ENCODE measurements at places on chromosomes 1 and 21.

DNA sequence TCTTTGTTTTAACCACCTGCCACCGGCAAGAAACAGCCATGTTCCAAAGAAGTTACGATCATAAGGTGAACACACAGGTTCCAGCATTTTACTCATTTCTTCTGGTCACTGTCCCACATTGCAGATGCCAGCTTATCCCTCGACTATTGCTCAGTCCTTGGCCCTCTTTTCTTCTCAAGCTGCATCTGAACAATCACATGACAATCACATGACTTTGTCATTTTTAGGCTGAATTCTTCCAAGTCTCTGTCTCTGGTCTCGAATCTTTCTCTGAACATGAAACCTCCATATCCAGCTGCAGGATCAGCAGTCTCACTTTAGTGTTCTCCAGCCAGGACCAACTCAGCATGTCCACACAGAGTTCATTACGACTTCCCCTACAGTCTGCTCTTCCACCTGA, 53.8 kb downstream of the UTP25 start:
- DNase-seq = no peak

DNA sequence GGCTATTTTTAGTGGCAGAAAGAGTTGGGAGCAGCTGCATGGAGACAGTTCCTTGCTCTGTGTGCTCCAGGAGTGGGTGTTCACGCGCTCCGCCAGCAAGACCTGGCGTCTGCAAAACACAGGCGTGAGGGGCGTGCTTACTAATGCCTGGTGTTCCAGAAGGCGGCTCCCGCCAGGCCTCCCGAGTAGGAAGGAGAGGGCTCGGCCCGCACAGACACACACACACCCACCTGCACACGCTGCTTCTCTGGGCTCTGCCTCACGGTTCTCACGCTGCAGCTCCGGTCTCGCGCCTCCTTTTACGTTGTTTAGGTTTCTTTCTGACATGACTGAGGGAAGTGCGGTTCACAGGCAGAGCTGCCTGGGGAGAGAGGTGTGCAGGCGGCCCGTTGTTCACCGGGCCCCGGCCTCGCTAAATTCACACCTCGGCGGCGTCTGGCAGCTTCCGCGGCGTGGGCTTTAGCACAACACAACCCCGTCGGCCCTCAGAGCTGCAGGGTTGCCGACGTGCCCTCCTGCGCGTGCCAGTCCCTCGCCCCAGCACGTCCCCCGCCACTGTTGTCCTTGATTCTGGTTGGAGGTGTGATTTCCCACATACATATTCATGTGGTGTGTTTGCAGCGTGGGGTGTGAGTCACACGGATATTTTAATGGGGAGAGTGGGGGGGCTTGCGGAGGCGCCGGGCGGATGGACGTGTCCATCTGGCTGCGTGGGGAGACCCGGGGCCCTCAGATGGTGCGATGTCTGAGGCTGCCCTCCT, 77.0 kb downstream of the SKI start:
- no peak for DNase-seq

- no peak for DNase-seq
Observed at GRCh38 chr1:225850370-225850769, 31.8 kb downstream of the TMEM63A start.

- DNase-seq = no peak
Observed at GRCh38 chr1:183922197-183922596, 115.3 kb downstream of the COLGALT2 start.

DNA sequence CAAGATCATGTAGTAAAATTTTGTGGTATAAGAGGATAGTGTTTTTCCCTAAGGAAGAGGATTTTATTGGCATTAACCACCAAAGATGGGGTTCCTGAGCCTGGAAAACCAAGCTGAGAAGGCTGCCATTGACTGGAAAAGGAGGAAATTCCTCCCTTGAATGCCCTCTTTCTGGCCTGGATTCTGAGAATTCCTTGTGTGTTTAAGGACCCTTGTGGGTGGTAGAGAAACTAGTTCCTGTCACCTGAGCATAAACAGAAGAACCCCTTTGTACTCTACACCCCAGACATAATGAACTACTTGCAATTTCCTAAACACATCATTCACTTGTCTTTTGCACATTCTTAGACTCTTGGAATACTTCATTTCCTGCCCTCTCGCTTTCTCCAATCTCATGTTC, 33.1 kb upstream of the CEP350 start:
- DNase-seq = no peak

- no peak for DNase-seq
Observed at GRCh38 chr1:151847867-151848596, 5.5 kb downstream of the THEM5 start.

DNA sequence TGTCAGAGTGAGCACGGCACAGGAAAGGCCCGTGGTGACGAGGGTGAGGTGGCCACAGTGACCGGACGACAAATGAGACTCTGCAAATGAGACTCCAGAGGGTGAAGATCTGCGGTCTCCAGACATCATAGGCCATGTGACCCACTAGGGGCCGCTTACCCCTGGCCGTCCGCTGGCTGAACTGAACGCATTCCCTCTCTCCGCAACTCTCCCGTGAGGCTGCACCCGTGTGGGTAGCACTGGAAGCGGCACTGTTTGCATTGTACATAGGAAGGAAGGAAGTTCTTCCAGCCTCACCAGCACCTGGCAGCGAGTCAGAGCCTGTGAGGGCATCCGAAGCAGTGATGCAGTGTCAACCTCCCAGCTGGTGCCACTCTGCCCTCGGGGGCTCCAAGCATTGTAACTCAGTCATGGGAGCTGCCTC, 23.6 kb upstream of the SPSB1 start:
- DNase-seq = no peak

- DNase-seq = no peak
Observed at GRCh38 chr21:36689324-36689723, 9.6 kb upstream of the SIM2 start.
